ENCODE measurements at places on chromosomes 4 and X. TPM values are rescaled to one million over a fixed set of nuclear protein-coding genes. Genes with fewer than 3 reads are reported as not detected.

Gene ATP2B3
- not detected for polyA plus RNA-seq

Gene INTU
- polyA plus RNA-seq = 5.3 TPM

Gene DRP2
- 0.09 TPM for polyA plus RNA-seq

Gene PDE5A
- 0.20 TPM for polyA plus RNA-seq

Gene MID2
- polyA plus RNA-seq = not detected

Gene QDPR
- polyA plus RNA-seq = 95.5 TPM

Gene HPF1
- 5.1 TPM for polyA plus RNA-seq

Gene FTHL17
- not detected for polyA plus RNA-seq

Gene HDX
- polyA plus RNA-seq = not detected

Gene EREG
- polyA plus RNA-seq = 0.24 TPM

Gene STK32B
- polyA plus RNA-seq = not detected

Gene HMX1
- polyA plus RNA-seq = not detected

Gene GAGE12E
- polyA plus RNA-seq = not detected

Gene EGF
- polyA plus RNA-seq = 0.08 TPM

- DNase-seq = no peak
Observed at GRCh38 chr4:35939751-35940150, 304.6 kb downstream of the ARAP2 start.

- DNase-seq = no peak
Observed at GRCh38 chr4:38724475-38724808, 58.3 kb downstream of the TLR10 start.

DNA sequence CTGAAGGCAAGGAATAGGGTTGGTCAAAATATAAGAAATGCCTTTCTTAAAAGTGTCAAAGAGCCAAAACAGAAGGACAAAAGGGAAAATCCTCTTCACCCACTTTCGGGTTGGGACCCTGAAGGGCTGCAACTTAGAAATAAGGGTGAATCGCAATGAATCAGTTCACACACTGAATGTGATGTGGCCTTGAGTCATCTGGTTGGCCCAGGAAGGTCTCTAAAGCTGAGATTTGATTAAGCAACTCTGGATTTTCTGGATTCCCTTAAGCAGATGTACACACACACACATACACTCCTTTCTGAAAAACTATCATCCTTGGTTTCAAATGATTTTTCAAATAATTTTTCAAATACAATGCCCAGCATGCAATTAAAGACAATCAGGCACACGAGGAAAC, 13.1 kb downstream of the TAB3 start:
- peak; percentile 27 for DNase-seq

DNA sequence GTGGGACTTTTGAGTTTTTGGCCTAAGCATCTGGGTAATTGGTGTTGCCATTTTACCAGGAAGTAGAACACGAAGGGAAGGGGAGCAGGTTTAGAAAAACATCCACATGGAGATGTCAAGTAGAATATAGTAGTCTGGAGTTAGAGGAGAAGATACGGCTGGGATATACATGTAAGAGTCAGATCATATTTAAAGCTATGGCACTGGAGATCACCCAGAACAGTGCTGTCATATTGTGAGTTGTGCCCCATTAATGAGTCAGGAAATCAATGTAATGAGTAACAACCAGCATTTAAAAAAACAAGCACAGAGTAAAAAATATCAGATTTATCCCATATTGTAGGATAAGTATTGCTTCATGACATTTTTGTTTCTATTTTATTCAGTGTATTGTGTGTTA, 4.2 kb downstream of the GSTCD start:
- DNase-seq = no peak

DNA sequence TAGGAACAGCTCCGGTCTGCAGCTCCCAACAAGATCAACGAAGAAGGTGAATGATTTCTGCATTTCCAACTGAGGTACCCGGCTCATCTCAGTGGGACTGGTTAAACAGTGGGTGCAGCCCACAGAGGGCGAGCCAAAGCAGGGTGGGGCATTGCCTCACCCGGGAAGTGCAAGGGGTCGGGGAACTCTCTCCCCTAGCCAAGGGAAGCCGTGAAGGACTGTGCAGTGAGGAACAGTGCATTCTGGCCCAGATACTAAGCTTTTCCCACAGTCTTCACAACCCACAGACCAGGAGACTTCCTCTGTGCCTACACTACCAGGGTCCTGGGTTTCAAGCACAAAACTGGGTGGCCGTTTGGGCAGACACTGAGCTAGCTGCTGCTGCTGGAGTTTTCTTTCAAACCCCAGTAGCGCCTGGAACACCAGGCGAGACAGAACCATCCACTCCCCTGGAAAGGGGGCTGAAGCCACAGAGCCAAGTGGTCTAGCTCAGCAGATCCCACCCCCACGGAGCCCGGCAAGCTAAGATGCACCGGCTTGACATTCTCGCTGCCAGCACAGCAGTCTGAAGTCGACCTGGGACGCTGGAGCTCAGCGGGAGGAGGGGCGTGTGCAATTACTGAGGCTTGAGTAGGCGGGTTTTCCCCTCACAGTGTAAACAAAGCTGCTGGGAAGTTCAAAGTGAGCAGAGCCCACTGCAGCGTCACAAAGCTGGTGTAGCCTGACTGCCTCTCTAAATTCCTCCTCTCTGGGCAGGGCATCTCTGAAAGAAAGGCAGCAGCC, 84.6 kb downstream of the THOC2 start:
- DNase-seq = peak; percentile 81

DNA sequence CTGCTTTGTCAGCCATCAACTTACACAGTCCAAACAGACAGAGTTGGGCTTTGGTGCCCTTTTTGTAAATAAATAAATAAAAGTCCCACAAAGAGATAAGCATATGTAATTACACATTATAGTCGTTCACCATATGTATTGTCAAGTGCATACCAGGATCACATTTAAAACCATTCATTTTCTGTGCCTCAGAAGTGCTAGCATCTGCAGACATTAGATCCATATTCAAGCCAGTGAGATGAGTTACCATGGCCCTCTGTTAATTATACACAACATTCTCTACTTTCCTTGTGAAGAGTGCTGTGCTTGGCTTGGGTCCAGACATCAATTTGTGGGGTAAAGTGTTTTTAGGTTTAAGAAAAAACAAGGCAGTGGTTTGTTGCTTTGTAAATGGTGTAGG, 76.8 kb downstream of the ENOX2 start:
- DNase-seq = no peak

GRCh38 chr4:89582756-89583505, 254.0 kb downstream of the SNCA start:
- DNase-seq = no peak

- DNase-seq = no peak
Observed at GRCh38 chr4:73843369-73843768, 6.9 kb downstream of the CXCL6 start.

GRCh38 chrX:48576108-48576507, 1.8 kb downstream of the RBM3 start:
- no peak for DNase-seq

GRCh38 chrX:103678199-103678993, 8.1 kb downstream of the MORF4L2 start:
- no peak for DNase-seq

GRCh38 chr4:4633431-4633830, 91.6 kb upstream of the STX18 start:
- no peak for DNase-seq

DNA sequence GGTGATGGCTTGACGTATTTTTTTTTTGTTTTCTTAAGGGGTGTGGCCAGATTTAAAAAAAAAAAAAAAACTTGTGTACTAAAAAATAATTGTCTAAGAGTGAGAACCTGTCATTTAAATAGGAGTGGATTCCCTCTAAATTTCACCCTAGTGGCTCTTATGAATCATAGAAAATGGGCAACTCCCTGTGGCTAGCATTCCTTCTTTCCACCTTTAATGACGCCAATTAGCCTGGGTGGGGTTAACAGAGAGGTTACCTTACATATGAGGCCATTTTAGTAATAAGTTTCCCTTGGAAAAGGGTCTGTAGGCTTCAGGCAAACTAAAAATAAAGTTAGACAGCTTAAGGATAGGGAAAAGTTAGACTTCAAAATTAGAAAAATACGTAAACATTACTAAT, 223.5 kb upstream of the FAM241A start:
- no peak for DNase-seq

DNA sequence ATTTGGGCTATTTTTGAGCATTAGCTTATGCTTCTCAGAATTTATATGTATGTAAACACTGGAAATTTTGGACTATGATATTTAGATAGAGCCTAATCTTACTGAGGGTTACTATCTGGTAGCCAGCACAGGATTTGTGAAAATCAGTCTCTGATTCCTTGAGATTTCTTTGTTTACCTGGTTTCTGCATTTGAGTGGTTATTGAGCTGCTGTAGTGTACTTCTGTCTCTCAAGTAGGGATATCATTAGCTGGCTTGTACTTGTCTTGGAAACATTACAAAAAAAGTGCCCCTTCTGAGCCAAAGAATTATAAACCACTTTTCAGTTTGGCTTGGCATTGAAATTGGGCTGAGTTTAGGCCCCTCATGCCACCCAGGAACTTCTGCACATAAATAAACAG, 49.7 kb downstream of the TLL1 start:
- no peak for DNase-seq

- DNase-seq = no peak
Observed at GRCh38 chr4:176425035-176425434, 105.3 kb downstream of the SPCS3 start.

- no peak for DNase-seq
Observed at GRCh38 chr4:4217113-4217512, 9.6 kb downstream of the OTOP1 start.

- no peak for DNase-seq
Observed at GRCh38 chr4:74379912-74380311, 15.0 kb downstream of the EREG start.

GRCh38 chr4:125736057-125736456, 421.3 kb downstream of the FAT4 start:
- DNase-seq = peak; percentile 3

DNA sequence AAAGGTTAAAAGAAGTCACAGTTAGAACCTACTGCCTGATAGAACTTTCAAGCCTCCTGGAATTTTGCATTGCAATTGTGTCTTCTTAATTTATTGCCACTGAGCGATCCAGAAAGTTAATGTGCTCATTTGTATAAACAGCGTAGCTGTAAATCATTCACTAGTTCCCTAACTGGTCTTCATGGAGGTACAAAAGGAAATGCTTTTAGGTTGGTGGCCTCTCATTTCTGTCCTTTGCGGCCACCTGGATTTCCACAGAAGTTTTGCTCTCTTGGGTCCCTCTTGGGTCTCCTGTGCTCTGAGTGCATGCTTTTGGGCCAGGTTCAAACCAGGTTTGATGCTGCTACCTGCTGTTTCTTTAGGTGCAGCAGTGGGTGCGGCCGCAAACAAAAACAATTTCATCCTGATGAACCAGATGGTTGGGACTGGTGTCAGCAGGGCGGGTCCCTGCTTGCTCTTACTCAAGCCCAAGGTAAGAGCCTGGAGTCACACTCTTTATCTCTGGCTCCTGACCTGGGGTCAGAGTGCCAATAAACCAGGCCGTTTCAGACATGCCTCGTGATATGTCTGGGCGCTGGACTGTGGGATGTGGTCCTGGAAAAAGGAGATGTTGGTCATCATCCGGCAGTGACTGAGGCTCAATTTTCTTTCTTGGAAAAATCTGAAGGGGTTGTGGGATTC, 270.1 kb downstream of the PTTG2 start:
- DNase-seq = no peak

GRCh38 chr4:124501576-124501975, 211.0 kb downstream of the ANKRD50 start:
- DNase-seq = no peak

DNA sequence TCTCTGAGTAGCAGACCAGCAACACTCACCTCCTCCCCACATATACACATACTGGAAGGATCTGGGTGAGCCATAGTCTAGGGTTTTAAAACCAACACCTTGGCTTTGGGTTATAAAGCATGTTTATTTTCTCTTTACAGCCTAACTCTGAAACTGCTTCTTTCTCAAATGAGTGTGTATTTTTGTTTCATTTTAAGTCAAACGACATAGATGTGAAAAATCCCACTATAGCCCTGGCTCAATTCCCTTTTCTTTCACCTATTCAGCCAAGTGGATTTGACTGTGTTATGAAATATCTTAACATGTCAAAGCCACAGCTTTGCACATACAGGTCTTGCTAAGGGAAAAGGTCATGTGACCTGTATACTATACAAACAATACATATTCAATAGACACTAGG, 13.8 kb downstream of the NEXMIF start:
- no peak for DNase-seq

DNA sequence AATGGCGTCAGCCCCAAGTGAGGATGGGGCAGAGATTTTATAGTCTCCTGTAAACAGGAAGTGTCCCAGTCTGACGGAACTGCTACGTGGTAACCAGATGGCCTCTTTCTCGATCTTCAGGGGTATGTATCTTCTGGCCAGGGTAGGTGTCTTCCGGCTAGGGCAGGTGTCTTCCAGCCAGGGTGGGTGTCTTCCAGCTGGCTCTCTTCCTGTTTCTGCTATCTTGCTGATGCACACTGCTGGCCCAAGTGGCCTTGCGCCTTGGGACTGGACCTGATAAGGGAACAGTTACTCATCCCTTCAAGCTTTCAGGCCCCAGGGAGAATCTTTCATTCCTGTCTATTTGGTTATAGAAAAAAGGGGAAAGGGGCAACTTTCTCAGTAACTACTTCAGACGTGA, 178.7 kb upstream of the MAGEE2 start:
- DNase-seq = no peak

GRCh38 chrX:41541386-41541785, 94.2 kb downstream of the NYX start:
- no peak for DNase-seq

GRCh38 chr4:138078253-138078652, 163.9 kb downstream of the SLC7A11 start:
- DNase-seq = no peak

DNA sequence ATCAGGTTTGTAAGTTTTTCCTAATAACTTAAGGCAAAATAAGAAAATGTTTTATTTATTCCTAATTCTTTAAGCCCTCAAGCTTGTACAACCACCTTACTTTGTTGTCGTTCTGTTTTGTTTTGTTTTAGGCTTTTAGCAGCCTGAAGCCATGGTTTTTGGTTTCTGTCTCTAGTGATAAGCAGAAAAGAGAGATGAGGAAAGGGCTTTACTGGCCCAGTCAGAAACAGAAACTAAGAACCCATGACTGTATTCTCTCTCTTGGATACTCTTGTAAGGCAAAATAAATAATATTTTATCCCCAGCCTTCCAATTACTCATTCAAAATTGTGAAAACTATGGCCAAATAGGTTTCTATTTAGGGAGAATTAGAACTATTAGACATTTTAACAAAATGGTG, 29.4 kb downstream of the TBC1D19 start:
- DNase-seq = no peak

DNA sequence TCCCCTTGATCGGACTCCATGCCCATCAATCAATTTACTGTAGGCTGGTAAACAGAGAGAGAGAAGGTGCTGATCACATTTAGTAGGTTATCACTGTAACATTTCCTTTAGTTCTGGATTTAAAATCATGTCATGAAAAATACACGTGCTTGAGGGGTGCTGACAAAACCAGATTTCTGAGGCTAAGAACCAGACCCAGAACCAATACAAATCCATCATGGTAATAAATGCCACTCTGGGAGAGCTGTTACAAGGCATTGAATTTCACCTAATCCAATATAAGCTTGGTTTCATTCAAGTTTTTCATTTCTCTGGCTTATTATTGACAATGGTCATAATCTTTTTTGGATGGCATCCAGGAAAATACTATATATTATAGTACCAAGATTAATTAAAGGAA, 54.5 kb downstream of the FBXO8 start:
- no peak for DNase-seq

- no peak for DNase-seq
Observed at GRCh38 chrX:103440621-103441020, 64.3 kb downstream of the BEX3 start.
